Neural crest cell (in vitro differentiated cells): ENCODE measurements at places on chromosomes 2 and 18.

DNA sequence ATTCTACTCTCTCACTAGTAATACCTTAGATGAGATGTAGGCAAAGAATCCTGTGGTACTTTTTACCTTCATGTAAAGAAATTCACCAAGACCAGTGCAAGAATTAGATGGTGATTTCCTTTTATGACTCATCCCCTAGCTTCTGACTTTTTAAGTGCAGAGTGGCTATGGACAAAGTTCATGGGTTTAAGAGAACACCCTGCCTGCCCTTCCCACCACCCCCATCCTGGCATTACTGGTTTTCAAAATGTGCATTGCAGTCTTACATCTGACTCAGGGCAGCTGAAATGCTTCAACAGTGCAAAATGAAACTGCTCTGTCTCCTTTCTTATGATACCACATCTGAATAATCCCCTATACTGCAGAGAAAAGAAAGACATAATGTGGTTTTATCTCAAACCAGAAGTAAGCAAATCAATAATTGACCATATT, 22.6 kb downstream of the MAIP1 start:
- DNase-seq = no peak

DNA sequence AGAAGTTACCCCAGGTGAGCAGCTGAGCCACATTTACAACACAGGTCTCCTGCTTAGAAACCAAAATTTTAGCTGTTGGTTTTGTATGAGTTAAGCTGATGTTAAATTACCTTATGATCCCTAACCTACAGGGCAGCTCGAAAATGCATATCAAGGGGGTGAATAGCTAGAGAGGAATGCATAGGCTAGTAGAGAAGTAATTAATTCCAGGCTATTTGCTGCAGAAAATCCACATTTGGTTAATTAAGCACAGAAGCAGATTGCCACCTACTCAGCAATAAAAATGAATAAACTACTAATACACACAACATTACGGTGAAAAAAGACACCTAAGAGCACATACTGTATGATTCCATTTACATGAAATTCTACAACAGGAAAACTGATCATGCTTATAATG, 91.4 kb downstream of the OSBPL1A start:
- DNase-seq = no peak

DNA sequence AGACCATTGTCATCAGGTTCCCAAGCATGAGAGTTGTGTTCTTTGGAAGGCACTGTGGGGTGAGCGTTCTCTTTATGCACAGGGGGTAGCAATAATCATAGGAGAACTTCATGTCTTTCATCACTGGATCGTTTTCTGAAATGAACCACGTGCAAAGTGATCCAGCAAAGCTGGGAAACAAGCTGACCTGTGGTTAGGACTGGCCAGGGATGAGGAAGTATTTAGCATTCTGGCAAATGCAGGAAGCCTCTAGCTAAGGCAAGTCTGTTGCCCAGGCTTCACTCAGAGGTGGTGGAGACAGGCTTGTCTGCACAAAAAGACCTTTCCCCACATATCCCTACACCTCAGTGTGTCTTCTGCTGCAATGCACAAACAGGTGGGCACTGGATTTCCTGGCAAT, 58.6 kb downstream of the MMADHC start:
- DNase-seq = no peak

DNA sequence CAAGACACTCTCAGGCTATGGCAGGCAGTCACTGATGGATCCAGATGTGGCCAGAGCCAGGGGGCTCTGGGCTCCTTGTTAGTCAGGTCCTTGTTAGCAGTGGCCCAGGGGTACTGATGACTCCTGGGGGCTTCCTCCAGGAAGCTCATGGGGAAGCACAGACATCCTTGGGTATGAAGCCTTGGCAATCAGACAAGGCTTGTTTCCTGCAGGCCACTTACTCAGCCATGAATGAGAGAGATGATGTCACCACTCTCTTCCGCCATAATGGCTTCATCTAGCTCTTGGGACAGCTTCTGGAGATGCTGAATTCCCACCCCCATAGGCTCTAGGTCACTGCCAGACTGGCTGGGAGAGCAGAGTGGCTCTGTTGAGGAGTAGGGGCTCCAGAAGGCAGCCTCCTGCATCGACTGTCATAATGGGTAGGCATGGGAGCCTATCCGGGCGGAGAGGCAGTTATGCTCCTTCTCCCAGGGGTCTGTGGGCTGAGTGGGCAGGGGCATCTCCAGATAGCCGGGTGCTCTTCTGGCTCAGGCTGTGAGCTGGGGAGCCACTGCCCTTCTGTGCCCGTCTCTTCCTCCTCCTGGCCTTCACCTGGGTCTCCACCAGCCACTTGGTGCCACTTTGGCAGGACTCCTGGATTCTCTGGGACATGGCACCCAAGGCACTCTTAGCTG, 40.2 kb upstream of the BMPR2 start:
- DNase-seq = no peak
